Upper lobe of right lung (tissue), 1 donor: ENCODE measurements at places on chromosomes 6 and 20.

- DNase-seq = no peak
Observed at GRCh38 chr6:143515766-143516355, 4.3 kb upstream of the FUCA2 start.

- DNase-seq = no peak
Observed at GRCh38 chr6:168981187-168981586, 272.5 kb downstream of the THBS2 start.

- DNase-seq = no peak
Observed at GRCh38 chr6:113019176-113019575, 672.0 kb downstream of the RFPL4B start.

DNA sequence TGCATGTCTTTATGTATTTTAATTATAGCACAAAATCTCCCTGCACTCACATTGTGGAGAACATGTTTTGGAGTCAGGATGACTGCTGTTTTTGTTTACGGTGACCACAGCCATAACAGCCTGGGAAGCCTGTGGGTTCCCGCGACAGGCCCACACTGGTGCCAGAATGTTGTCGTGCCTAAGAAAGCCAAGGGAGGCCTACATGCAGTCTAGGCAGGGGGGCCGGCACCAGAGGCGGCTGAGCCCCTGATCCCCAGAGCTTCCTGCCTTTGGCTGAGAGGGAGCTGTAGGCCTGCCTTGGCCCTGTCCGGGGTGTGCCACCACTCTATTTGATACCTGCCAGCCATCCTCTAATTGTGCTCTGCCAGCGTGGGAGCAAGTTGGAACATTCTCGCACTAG is 46.7 kb downstream of the TBC1D7 start:
- DNase-seq = no peak

GRCh38 chr6:166559211-166559610 is 27.3 kb downstream of the RAMACL start:
- DNase-seq = no peak

GRCh38 chr6:109515781-109516409 is 32.9 kb upstream of the ZBTB24 start:
- no peak for DNase-seq

DNA sequence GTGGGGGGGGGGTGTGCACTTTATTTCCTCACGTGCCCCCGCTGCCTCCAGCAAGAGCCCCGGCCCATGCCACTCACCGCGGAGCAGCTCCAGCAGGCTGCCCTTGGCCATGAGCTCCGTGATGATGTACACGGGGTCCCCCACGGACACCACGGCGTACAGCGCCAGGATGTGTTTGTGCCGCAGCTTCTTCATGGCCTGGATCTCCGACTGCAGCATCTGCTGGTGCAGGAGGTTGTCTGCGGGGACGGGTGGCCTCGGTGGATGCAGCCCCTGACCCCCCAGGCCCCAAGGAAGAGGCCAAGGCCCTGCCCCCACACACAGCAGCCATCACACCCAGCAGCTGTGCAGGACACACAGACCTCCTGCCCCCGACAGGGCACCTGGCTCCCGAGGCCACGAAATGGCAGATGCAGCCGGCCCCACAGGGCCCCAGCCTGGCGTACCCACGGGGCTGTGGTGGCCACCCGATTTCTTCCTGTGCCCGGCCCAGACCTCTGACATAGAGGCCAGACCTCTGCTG is 4.7 kb downstream of the PTK6 start:
- no peak for DNase-seq

- DNase-seq = no peak
Observed at GRCh38 chr6:109595998-109596397, 95.0 kb downstream of the AK9 start.

DNA sequence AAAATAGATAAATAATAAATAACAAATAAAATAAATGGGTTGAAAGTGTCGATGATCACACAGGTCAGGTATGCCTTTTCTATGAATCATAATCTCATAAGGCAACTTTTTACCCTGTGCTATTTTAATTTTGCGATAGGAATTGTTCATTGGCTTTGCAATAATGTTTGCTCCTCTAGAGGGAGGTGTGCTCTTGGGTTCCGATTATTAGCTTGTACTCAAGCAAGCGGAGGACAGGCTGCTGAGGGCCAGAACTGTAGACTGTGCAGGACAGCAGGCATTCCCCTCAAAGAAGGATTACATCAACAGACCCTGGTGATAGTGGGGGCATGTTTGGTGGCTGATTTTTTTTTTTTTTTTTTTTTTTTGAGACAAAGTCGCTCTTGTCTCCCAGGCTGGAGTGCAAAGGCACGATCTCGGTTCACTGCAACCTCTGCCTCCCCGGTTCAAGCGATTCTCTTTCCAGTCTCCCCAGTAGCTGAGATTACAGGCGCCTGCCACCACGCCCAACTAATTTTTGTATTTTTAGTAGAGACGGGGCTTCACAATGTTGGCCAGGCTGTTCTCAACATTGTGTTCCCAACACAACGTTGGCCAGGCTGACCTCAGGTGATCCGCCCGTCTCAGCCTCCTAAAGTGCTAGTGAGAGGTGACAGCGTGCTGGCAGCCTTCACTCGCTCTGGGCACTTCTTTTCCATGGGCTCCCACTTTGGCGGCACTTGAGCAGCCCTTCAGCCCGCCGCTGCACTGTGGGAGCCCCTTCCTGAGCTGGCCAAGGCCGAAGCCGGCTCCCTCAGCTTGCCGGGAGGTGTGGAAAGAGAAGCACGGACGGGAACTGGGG is 35.6 kb downstream of the RIOK1 start:
- no peak for DNase-seq

DNA sequence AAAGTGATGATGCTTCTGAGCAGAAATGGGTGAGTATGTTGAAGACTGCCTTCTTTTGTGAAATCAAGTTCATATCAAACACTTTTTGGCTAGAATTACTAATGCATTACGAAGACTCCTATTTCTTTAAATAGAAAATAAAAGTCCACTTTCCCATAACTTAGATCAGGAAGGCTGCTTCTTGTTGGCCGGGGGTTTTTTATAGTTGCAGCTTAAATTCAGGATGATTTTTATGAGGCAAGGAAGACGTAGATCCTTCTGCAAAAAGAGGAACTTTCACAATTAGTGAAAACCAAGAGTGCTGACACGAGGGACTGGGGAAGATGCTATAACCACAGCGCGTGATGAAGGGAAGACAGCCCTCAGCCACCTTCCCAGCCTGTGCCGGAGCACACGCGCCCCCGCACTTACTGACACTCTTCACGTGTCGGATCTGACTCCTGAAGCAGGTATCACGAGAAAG is 206.1 kb upstream of the PRDM1 start:
- peak; percentile 71 for DNase-seq

DNA sequence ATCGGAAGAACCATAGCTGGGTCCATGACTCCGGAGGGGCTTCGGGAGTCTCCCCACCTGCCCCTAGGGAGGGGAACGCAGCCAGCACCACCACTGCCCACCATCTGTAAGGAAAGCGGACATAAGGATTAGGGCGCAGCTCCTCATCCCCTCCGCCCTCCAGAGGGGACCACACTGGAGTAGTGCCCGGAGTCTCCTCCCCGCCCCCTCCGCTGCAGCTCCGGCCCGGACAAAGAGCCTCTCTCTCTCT is 628 bp downstream of the SLC35B2 start:
- no peak for DNase-seq
